ENCODE measurements at places on chromosomes 6 and 20. TPM values are rescaled to one million over a fixed set of nuclear protein-coding genes. Genes with fewer than 3 reads are reported as not detected.
A peak's percentile ranks its signal among the peaks of the same experiment; 100 is the strongest.

ZBTB2 gene
- polyA plus RNA-seq = 4.1 TPM

CYP39A1 gene
- 4.0 TPM for polyA plus RNA-seq

HCK gene
- polyA plus RNA-seq = 2.3 TPM

POPDC3 gene
- polyA plus RNA-seq = 37.8 TPM

RNF8 gene
- 9.5 TPM for polyA plus RNA-seq

C20orf204 gene
- polyA plus RNA-seq = 0.88 TPM

FOXP4 gene
- polyA plus RNA-seq = 8.9 TPM

NTSR1 gene
- not detected for polyA plus RNA-seq

SPATS1 gene
- polyA plus RNA-seq = not detected

SLCO4A1 gene
- 52.7 TPM for polyA plus RNA-seq

TFAP2C gene
- 0.03 TPM for polyA plus RNA-seq

MYMX gene
- polyA plus RNA-seq = 0.91 TPM

GCNT2 gene
- 13.5 TPM for polyA plus RNA-seq

DNA sequence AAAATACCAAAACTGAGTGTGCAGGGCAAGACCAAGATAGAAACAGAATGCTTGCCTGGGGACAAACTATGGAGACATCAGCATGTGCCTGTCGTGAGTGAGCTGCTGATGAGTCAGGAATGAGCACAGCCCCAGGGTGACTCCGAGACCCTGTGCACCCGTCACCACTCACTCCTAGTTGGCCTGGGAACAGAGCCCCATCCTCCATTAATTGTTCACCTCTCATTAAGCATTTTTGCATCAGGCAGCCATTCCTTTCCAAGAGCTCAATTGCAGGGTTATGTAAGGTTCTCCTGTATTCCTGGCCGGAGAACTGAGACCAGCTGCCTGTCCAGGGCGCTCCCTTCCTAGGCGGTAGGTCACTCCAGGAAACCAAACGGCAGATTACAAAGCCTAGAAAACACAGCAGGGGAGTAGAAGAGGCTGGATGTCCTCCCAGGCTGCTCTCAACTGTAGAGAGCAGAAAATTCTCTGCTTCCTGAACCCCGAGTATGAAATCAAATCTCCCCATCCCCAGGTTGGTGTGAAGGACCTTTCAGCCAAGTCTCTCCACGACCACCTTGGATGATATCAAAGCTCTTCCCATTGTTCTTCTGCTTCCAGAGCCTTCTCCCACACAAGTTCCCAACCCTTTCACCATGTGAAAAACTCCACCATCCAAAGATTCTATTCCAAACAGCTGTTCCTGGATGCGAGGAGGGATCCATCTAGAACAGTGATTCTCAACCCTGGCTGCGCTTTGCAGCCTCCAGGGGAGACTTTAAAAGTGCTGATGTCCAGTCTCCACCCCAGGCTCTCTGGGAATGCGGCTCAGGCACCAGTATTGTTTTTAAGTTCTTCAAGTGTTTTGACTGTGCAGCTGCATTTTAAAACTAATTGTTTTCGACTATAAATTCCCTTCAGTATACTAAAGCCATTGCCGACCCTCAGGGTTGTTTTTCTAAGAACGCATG lies 532.6 kb upstream of the JARID2 start:
- peak; percentile 29 for DNase-seq

DNA sequence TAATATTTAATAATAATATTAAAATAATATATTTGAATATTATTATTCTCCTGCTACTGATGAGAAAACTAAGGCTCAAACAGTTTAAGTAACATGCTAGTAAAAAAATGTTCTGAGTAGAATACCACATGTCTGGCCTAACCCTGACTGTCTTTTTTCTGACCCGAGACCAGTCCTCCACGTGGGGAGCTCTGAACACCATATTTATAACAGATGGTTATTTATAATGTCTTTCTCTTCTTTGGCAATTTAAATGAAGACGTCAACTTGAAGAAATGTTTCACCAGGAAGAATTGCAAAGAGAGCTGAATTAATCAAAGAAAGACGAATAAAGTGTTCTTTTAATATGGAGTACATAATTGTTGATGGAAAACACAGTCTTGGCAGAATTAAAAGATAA lies 82.0 kb downstream of the SLC22A3 start:
- no peak for DNase-seq

GRCh38 chr20:45816951-45817350 lies 4.5 kb downstream of the UBE2C start:
- no peak for DNase-seq

DNA sequence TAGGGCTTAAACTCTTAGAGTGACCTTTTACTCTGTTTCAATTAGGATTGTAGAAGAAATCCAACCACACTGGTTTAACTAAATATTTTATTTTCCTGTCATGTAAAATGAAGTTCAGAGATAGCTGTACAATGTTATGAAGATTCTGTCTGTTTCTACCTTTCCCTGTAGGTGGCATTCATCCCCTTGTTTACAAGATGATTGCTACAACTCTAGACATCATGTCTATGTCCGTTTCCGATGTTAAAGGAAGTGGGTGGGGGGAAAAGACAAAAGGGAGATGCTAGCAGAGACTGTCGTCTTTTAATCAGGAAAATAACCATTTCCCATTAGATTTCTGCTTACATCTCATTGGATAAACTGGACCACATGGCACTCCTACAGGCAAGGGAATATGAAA lies 30.9 kb upstream of the RIMS1 start:
- no peak for DNase-seq

- DNase-seq = no peak
These were observed 30.8 kb downstream of the SLC2A10 start for GRCh38 chr20:46740214-46740609.

GRCh38 chr20:47854687-47855212 lies 69.5 kb upstream of the SULF2 start:
- no peak for DNase-seq

GRCh38 chr6:15621203-15622044 lies 41.4 kb downstream of the DTNBP1 start:
- peak; percentile 34 for DNase-seq

GRCh38 chr6:23618366-23618765 lies 507.6 kb upstream of the NRSN1 start:
- DNase-seq = no peak

DNA sequence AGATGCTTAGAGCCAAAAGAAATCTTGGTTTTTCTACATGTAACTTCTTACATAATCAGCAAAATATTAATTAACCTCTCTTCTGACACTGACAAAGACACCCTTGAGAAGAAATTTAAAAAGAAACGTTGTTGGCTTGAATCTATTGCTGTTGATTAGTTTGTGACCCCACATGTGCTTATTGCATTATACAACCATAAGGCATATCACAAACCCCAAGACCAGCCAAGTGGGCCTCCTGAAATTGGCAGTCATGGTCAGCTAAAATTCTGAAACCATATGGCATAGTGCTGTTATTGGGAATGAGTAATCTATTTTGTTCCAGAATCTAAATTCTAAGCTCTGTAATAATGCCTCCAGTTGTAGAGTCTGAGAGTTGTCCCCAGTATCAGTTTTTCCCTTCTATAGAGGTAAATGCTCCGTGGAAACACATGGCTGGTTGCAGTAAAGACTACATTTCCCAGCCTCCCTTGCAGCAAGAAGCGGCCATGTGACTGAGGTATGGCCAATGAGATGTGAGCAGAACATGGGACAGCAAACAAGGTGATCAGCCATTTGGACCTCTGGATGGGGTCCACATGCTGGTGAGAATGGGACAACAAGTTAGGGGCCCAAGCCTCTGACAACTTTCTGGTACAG lies 42.3 kb upstream of the PTPN1 start:
- DNase-seq = no peak

DNA sequence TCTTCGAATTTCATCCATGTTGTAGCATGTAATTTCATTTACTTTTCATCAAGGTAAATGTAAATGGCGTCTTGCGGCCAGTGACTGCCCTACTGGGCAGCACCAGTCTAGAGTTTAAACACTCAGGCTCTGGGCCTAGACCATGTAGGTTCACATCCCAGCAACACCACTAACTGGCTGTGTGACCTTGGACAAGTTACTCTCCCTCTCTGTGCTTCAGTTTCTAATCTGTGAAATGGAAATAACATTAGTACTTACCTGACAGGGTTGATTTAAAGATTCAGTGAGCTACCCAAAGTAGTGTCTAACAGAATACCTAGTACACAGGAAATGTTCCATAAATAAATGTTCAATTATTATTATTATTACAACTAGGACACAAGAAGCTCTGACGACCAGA lies 29.3 kb downstream of the PDRG1 start:
- no peak for DNase-seq

- peak; percentile 42 for DNase-seq
These were observed 5.4 kb downstream of the TGM3 start for GRCh38 chr20:2301164-2301622.

DNA sequence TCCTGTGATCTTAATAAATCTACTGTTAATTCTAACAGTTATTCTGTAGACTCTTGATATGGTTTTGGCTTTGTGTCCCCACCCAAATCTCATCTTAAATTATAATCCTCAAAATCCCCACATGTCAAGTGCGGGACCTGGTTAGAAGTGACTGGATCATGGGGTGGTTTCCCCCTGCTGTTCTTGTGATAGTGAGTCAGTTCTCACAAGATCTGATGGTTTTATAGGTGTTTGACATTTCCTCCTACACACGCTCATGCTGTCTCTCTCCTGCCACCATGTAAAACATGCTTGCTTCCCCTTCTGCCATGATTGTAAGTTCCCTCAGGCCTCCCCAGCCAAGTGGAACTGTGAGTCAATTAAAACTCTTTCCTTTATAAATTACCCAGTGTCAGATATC lies 10.5 kb upstream of the EPB41L2 start:
- DNase-seq = no peak

DNA sequence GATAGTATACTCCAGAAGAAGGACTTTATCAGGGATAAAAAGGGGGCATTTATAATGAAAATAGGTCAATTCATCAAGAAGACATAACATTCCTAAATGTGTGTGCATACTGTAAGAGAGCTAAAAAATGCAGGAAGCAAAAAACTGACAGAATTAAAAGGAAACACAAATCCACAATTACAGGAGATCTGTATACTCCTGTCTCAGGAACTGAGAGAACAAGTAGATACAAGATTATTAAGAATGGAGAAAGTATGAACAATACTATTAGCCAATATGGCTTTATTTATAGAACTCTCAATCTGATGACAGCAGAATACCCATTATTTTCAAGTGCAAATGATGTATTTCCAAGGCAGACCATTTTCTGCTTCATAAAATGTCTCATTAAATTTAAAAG lies 167.7 kb upstream of the BMP5 start:
- DNase-seq = no peak

DNA sequence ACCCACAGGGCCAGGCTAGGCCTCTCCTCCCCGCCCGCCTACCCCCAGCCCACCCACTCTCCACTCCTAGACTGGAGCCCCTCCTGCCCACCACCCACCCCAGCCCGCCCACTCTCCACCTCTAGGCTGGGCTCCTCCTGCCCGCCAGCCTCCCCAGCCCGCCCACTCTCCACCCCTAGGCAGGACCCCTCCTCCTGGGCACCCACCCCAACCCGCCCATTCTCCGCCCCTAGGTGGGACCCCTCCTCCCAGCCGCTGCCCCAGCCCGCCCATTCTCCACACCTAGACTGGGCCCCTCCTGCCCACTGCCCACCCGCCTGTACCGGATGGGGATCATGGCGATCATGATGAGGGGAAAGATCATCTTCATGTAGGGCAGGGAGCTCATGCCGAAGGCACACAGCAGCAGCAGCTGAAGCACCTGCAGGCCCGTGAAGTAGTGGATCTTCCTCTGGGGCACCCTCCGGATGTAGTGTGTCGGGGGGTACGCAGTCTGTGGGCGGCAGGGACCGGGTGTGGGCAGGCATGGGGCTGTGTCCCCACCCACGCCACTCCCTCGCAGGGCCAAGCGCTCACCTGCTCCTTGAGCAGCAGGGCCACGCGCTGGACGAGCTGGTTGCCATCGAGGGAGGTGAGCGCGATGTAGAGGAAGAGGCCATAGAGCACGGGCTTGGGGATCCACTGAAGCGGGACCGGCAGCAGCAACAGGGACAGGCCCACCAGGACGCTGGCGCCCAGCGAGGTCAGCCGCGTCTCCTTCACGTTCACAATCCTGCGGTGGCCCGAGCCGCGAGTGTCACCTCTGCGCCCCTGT lies 10.8 kb downstream of the SLC4A11 start:
- DNase-seq = no peak

- DNase-seq = no peak
These were observed 48.8 kb downstream of the BCAS1 start for GRCh38 chr20:54021446-54022235.

GRCh38 chr20:50312682-50313521 lies 122.3 kb downstream of the CEBPB start:
- DNase-seq = peak; percentile 71

GRCh38 chr6:35552285-35552917 lies 39.7 kb upstream of the TULP1 start:
- DNase-seq = no peak

DNA sequence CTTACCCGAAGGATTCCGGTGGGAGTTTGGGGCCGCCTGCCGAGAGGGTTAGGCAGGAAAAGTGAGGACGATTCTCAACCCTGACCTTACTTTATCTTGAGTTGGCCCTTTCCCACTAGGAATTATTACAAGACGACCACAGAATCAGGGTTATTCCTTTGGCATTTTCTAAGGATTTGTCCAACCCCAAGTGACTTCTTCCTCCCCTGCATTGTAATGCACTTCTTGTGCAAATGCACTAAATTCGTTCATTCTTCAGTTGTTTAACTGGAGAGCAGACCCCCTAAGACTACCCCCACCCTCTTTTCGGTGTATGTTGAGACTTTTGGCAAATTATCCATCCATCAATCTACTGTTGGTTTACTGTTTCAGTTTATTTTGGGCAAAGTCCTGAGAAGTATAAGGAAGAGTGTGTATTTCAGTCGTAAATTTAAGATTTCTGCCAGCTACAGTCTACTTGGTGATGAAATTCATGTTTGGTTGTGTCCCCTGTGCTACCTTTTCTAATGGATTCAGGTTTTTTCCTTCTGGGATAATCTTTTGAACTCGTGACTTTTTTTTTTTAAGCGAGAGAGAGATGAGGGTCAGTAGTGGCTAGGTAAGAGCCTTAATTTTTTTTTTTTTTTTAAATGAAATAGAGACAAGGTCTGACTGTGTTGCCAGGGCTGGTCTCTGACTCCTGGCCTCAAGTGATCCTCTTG lies 611 bp upstream of the TMEM217 start:
- no peak for DNase-seq

DNA sequence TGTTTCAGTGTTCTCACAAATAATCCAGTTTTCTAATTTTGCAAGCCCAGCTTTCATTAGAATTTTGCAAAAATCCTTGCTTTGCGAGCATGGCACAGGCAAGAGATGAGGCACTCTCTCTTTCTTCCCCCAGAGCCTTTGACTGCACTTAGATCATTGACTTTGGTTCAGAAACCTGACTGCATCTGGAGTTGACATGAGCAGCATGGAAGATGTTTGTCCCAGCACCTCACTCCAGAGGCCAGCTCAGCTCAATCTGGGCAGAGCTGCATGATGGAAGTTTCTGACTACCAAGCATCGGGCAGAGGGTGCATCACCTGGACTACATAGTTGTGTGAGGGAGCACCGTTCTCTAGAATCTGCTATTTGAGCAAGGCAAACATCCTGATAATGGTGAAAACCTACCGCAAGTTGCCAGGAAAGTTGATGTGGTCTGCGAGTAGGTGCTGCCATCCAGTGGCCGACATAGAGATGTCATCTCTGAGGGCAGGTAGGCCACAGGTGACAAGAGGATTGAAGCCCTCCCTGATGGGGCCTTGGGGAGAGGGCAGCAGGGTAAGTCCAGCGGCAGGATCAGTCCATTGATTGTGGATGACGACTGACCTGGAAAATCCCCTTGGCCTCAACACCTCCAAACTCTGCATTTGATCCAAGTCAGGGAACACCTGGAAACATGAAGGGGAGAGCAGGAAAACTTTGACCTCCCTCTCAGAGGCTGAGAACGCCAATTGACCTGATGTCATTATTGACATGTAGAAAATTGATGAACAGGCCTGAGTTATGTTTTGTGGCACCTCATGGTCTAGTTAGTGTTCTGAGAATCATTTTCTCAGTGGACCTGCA lies 3.8 kb upstream of the LPA start:
- no peak for DNase-seq
